HepG2 (cell line): ENCODE measurements at places on chromosomes 12 and 14. TPM values are rescaled to one million over a fixed set of nuclear protein-coding genes. Genes with fewer than 3 reads are reported as not detected.
A peak's percentile ranks its signal among the peaks of the same experiment; 100 is the strongest.

Gene KRT6C
- not detected in 2 replicates for total RNA-seq

Gene VRTN
- total RNA-seq: not detected in 2 replicates

Gene HOXC11
- total RNA-seq: not detected in 2 replicates

Gene PLEKHG7
- not detected in 2 replicates for total RNA-seq

Gene PITPNM2
- 4.2 and 4.7 TPM in 2 replicates for total RNA-seq

Gene SYT1
- not detected in 2 replicates for total RNA-seq

Gene TAS2R14
- 0.32 and 2.3 TPM in 2 replicates for total RNA-seq

Gene RIMBP2
- not detected in 2 replicates for total RNA-seq

Gene P2RX2
- not detected in 2 replicates for total RNA-seq

Gene ESPL1
- 11.5 and 11.6 TPM in 2 replicates for total RNA-seq

GRCh38 chr12:108390495-108391203 is 51.5 kb upstream of the CMKLR1 start:
- no peak overlapping the region for H3K27ac ChIP-seq
- no peak for DNase-seq
- H3K4me1 ChIP-seq: no peaks in the 10 kb centered on the region
- H3K36me3 ChIP-seq: no peaks in the 10 kb centered on the region

DNA sequence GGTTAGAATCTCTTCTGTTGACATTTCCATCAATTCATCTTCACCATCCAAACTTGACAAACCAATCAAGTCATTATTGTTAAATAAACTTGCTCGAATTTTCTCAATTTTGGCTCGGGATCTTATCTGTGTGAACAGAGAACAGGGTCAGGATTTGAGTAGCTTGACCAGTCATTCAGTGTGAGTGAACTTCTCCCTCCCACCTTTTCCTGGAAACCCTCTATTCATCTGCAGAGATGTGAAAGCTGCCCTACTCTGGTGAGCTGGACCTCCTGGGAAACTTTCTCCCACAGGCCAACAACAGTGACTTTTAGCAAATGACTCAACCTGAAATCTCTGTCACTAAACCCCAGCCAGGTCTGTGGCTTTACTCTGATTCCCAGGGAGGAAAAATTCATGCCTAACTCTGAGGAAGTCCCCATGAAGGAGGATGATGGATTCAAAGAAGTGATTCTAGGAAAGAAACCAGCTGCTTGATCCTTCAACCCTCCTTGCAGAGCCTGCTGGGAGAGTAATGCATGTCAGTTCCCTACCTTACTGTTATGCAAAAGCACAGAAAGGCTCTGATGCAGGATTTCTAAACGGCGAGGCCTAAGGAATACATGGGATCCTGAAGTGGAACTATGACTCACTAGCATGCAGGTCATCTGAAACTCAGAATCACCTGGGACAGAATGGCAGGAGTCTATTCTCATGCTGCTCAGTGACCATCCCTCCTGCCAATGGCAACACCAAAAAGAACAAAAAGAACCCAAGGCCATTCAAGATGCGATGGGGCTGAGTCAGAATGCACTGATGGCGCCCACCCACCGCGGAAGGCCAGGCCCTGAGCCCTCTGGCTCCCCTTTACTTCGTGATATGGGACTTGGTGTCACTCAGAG is 58.0 kb downstream of the TRAFD1 start:
- peaks cover 4% of the 10 kb centered on the region for H3K36me3 ChIP-seq
- no peak for DNase-seq
- no peak overlapping the region for H3K4me3 ChIP-seq
- no peak overlapping the region for H3K27ac ChIP-seq
- no peaks in the 10 kb centered on the region for H3K27me3 ChIP-seq

DNA sequence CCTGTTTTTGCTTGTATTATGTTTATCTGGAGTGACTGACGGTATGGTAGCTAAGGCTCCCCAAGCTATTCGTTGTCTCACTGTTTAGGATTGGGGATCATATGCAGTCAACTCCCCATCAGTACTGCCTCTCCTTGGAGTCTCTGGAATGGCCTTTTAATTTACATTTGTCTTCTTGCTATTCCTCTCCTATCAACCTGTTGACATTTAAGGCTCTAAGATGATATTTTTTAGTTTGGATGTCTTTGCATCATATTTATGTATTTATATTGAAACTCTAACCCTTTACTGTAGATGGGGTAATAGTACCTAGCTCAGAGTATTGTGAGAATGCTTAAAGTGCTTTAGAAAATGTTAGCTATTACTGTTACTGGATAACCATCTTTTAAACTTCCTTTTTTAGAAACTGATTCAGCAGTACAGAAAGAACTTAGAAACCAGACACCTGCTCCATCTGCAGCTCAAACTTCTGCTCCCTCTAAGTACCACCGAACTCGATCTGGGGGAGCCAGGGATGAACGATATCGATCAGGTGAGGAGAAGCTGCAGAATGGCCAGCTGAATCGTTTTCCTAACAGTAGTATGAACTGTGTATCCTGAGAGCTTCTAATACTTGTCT is 123.5 kb upstream of the ATF1 start:
- peaks cover 41% of the 10 kb centered on the region for H3K36me3 ChIP-seq
- no peak overlapping the region for H3K4me3 ChIP-seq
- DNase-seq: no peak
- peaks cover 26% of the 10 kb centered on the region for H3K4me1 ChIP-seq
- H3K27me3 ChIP-seq: no peaks in the 10 kb centered on the region
- H3K27ac ChIP-seq: no peak overlapping the region

DNA sequence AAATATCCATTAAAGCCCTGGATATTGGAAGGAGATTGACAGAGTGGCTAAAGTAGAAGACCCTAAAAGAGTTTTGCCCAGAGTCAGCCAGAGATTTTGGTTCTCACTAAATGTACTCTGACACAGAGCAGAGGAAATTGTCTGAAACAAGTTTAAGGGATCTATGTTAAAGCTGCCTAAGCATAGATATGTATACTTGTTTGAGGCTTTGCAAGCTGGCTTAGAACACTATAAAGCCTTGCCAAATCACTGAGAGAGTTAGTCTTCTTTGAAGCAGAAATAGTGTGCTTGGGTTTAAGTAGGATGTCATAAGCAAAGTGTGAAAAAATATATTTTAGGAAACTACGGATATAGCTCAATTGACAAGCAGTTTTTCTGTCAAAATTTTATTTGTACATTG is 653.5 kb downstream of the FSCB start:
- H3K4me1 ChIP-seq: no peaks in the 10 kb centered on the region
- no peak for DNase-seq
- H3K27me3 ChIP-seq: no peaks in the 10 kb centered on the region
- no peaks in the 10 kb centered on the region for H3K36me3 ChIP-seq
- no peak overlapping the region for H3K27ac ChIP-seq

DNA sequence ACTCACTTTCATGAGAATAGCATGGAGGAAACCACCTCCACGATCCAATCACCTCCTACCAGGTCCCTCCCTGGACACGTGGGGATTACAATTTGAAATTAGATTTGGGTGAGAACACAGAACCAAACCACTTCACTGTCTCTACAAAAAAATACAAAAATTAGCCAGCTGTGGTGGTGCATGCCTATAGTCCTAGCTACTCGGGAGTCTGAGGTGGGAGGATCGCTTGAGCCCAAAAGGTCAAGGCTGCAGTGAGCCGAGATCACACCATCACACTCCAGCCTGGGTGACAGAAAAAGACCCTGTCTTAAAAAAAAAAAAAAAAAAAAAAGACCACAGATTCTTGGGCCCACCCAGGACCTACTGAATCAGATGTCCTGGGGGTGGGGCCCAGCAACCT is 28.3 kb downstream of the BRI3BP start:
- H3K4me1 ChIP-seq: no peaks in the 10 kb centered on the region
- H3K36me3 ChIP-seq: peaks cover 10% of the 10 kb centered on the region
- H3K27me3 ChIP-seq: no peaks in the 10 kb centered on the region
- no peak overlapping the region for H3K27ac ChIP-seq
- H3K4me3 ChIP-seq: no peak overlapping the region

GRCh38 chr12:11555743-11556625 is 93.5 kb upstream of the ETV6 start:
- no peaks in the 10 kb centered on the region for H3K4me1 ChIP-seq
- no peak for DNase-seq
- no peak overlapping the region for H3K4me3 ChIP-seq
- no peaks in the 10 kb centered on the region for H3K36me3 ChIP-seq

- no peaks in the 10 kb centered on the region for H3K36me3 ChIP-seq
- peaks cover 15% of the 10 kb centered on the region; the same call in 2 of the 3 replicates for H3K27me3 ChIP-seq
- H3K27ac ChIP-seq: no peak overlapping the region
- 0 out of 2 replicates have a peak, but pooled peaks cover 19% of the 10 kb centered on the region for H3K4me1 ChIP-seq
- DNase-seq: no peak
Observed at GRCh38 chr14:55502746-55503284, 62.4 kb upstream of the TBPL2 start.

DNA sequence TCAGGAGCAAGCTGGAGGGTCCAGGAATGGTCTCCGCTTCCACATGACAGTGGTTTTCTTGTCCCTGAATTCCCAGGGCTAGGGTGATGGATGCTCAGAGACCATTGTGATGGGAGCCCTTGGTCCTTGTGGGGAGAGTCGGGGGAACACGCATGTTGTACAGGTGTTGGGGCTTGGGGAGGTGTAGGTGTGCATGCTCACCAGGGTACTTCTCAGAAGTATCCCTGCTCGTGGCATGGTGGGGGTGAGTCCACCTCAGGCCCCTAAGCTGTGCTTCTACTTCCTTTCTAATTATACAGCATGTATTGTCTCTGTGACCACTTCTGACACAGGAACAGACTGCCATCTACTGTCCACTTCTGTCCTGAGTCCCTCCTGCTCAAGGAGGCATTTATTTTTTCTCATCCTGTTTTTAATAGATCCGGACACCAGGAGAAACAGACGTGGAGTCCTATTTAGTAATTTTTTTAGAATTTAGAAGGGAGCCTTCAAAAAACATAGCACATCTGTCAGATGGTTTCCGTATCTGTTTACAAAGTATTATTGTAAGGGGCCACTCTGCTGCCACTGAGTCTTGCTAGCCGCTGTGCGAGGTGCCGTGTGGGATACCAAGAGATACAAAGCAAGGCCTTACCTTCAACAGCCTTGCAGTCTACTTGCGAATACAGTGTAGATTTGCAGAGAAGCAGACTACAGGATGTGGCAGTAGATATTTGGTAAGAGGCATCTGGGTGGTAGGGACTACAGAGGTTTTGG is 10.5 kb downstream of the NTF3 start:
- no peak overlapping the region for H3K27ac ChIP-seq
- H3K27me3 ChIP-seq: peaks cover 8% of the 10 kb centered on the region; the same call in 1 of the 3 replicates
- no peaks in the 10 kb centered on the region for H3K36me3 ChIP-seq

GRCh38 chr12:105420659-105421240 is 90.3 kb downstream of the C12orf75 start:
- H3K4me3 ChIP-seq: no peak overlapping the region
- peak; percentile 45 for DNase-seq
- no peaks in the 10 kb centered on the region for H3K4me1 ChIP-seq
- no peak overlapping the region for H3K27ac ChIP-seq
- H3K36me3 ChIP-seq: no peaks in the 10 kb centered on the region

DNA sequence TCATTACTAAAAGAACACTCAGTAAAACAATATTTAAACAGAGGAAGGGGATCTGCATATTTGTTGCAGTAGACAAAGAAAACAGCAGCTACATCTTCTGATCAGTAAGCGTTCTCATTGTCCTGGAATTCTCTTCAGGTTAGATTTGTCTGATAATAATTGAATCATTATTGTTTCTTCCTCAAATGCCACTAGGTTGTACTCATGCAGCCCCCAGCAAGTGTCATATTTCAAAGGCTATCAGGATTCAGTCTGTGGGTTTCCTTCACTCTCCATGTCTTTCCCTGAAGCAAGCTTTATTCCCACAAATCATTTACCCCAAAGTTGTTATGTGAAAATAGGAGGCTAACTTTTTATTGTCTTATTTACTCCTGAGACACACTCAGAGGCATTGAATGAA is 14.7 kb downstream of the PIK3C2G start:
- H3K27ac ChIP-seq: no peak overlapping the region
- H3K27me3 ChIP-seq: no peaks in the 10 kb centered on the region
- H3K4me1 ChIP-seq: no peaks in the 10 kb centered on the region
- DNase-seq: no peak
- no peak overlapping the region for H3K4me3 ChIP-seq
- no peaks in the 10 kb centered on the region for H3K36me3 ChIP-seq

DNA sequence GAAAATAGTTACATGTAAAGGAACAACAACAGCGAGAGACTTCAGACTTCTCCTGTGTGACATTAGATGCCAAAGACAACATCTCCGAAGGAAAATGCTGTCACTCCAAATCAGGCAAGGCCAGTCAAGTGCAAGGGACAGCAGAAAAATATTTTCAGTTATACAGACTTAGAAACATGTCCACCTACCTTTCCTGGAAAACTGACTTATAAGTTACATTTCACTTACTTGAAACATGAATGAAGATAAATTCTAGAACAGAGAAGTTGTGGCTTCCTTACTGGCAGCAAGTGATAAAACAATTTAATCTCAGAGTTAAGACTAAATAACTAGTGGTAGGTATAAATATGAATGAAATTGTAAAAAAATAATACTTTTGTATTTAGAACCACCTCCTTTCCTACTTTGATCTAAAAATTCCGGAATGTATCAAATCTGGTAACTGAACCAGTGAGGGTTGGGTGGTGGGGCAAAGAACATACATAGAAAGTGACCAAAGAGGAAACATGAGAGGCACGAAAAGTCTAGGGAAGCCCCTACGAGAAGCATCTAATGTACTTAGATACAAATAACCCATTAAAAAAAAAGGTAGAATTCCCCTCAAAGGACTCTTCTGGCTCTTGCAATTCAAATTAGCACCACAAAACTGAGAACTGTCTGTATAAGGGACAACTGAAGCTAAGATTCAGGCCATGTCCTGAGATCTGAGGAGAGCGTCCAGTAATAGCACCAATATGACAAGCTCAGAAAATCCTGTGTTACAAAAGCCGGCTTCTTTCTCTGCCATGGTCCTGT is 21.2 kb downstream of the MTHFD1 start:
- peak overlapping the region; percentile 35 for H3K27ac ChIP-seq
- H3K36me3 ChIP-seq: peaks cover 1% of the 10 kb centered on the region
- H3K27me3 ChIP-seq: no peaks in the 10 kb centered on the region
- DNase-seq: no peak
- no peak overlapping the region for H3K4me3 ChIP-seq

GRCh38 chr12:25789541-25789944 is 168.9 kb upstream of the RASSF8 start:
- no peak overlapping the region for H3K4me3 ChIP-seq
- no peak for DNase-seq
- no peak overlapping the region for H3K27ac ChIP-seq
- H3K27me3 ChIP-seq: no peaks in the 10 kb centered on the region
- H3K36me3 ChIP-seq: no peaks in the 10 kb centered on the region

DNA sequence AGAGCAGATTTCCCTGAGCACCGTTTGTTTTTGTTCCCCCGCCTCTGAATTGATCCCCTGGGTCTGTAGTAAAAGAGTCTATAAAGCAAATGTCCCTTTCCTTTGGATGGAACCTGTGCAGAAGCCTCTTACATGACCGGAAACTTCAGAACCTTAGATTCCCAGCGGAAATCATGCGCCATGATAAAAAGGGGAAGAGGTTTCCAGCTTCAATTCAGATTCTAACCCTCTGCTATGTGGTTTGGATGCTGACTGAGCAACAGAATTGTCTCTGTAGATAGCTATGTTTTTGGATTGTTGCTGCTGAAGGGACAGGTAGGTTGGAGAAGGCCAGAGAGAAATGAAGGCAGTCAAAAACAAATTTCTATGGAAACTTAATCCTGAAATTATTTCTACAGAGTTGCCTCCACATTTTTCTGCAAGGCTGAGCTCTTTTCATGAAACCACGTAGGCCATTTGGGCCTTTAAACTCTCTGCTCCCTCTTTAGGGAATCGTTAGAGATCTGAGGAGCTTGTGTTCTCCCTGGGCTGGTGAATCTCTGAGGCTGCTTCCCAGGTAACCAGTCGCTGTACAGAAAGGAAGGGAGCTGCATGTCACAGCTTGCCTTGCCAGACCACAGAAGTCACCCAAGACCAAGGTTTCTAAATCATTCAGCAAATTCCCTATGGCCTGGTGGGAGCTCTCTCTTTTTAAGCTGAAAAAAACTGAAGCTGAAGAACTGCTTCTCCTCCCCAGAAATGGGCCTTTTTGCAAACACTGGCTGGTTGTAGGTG is 28.7 kb upstream of the OR10P1 start:
- no peak overlapping the region for H3K4me3 ChIP-seq
- no peaks in the 10 kb centered on the region for H3K36me3 ChIP-seq
- H3K27ac ChIP-seq: no peak overlapping the region
- no peaks in the 10 kb centered on the region for H3K27me3 ChIP-seq
